ENCODE measurements at places on chromosomes 11 and 22.

GRCh38 chr11:109641549-109641948 is 219.6 kb downstream of the C11orf87 start:
- peak; percentile 54 for DNase-seq

DNA sequence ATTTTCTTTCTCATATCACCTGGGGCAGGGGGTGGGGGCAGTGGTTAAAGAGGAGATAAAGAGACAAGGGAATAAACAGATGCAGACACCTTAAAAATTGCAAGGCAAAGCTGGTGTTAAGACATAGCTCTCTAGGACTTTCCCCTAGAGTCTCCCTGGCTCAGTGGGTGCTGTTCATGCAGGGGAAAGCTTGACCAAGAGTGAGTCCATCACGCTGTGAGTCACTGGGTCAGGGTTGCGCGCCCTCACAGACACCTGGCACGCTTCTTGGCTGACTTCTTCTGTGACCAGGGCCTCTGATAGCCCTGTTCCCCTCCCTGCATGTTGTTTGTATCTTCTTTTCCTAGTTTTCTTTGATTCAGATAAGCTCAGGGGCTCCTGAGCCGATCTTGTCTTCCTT is 31.9 kb downstream of the COMMD9 start:
- DNase-seq, result peak; percentile 36

DNA sequence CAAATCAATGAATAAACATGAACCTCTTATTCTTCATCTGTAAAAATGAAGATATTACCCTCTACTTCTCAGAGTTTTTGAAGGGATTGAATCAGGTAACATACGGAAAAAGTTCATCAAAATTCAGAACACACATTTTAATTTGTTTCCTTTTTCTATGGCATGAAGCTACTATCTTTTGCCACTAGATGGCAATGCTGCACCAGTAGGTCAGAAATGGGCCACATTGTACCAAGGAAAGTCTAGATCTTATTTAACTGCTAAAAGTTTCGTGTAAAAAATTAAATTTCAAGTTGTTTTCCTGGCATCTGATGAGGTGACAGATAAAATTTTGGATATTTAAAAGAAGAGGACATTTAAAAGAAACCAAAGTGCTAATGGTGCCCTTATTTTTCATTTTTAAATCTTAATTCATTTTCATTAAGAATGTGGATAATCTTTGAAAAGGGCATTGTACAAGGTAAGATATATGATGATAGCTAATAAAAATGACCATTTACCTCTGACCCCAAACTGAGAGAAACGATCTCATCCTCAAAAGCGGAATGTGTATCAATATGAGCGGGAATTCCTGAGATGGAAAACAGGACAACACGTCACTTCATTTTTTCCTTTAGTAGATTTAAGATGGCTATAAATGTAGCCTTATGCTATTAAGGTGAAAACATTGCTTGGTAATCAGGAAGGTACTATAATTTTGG is 16.1 kb downstream of the ALKBH8 start:
- DNase-seq, result peak; percentile 69

DNA sequence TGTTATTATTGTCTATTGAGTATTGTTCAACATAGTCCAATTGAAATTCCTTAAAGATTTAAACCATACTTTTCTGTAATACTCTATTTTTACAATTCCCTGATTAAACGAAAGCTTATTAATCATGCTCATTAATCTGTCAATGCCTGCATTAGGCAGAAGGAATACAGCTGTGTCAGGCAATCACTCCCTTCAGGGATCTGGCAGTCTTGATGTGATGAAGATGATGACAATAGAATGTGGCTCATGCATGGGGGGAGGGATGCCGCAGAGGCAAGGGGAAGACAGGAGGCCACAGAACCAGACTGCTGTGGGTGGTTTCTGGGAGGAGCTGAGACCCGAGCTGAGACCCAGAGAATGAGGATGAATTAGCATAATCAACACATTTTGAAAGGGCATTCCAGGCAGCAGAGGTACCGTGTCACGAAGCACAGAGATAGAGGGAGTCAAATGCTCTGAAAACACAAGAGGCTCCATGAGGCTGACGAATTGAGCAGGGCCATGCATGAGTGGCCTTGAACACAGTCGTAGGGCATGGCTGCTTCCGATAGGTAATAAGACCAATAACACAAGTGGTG is 1075.5 kb downstream of the OPCML start:
- DNase-seq, result no peak

GRCh38 chr22:29215012-29215860 is 9.5 kb downstream of the EMID1 start:
- no peak for DNase-seq

DNA sequence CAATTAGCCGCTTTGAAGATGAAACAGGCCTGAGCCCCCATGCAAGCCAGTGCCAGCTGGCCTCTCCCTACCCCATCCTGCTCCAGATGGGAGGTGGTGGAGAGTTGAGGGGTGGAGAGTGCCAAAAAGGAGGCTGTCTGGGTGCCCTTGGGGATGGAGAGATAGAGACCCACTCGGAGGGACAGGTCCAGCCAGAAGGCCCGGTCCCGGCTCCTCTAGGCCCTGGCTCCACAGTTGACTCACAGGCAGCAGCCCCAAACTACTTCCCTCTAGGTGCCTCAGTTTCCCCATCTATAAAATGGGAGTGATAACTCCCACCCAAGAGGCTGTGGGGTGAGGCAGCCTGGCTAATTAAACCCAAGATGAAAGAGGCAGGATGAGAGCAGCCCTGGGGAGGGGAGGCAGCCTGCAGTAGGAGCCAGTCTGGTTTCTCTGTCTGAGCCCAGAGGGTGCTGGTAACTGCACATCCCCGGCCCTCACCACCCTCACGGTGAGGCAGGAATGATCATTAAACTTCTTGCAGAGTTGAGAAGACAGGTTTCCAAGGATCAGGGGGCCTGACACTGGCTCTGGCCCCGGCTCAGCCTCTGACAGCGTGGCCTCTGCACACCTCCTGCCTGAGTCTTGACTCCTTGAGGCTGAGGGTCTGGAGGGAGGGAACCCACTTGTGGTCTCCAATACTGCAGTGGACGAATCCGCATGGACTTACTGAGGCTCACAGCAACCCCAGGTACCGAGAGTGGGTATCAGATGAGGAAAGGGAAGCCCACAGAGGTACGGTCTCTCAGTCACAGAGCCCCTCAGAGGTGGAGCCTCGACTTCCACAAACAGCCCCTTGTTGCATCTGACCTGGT is 1.4 kb upstream of the AP5B1 start:
- DNase-seq, result no peak
